ENCODE measurements at places on chromosomes 3 and 15.

GRCh38 chr3:132984181-132984580, 54.0 kb upstream of the TMEM108 start:
- no peak for DNase-seq

GRCh38 chr3:57227930-57228751, 612 bp downstream of the APPL1 start:
- no peak for DNase-seq

DNA sequence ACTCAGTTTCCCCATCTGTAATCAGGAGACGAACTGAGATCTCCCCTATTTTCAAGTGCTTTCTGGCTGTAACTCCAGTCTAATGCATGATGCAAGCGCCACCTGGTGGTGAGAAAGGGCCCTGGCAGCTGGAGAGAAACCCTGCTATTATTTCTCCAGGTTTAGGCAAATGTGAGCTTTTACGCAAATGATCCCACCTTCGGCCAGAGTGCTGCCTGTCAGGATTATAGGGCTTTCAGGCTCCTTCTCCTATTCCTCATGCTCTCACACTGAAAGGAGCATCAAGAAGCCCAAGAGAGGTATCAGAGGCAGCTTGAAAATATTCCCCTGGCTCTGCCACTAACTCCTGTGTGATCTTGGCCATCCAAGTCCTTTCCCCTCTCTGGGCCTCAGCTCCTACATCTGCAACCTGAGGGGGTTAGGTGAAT, 93.9 kb upstream of the RASGRF1 start:
- peak; percentile 49 for DNase-seq

DNA sequence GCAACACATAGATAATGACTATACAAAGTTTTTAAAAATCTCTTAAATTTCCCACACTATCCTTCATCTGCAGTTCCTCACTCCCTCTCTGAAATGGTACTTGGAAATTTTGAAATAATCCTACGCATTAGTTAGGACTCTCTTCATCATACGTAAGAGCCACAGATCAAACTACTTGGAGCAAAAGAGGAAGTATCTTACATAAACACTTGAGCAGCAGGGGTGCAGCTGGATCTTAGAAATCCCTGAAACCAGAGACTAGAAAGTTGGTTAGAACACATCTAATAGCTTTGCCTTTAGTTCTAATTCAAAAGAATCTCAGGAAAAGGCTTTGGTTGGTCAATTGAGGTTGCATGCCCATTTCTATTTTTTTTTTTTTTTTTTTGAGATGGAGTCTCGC, 38.8 kb upstream of the ZNF445 start:
- DNase-seq: no peak

DNA sequence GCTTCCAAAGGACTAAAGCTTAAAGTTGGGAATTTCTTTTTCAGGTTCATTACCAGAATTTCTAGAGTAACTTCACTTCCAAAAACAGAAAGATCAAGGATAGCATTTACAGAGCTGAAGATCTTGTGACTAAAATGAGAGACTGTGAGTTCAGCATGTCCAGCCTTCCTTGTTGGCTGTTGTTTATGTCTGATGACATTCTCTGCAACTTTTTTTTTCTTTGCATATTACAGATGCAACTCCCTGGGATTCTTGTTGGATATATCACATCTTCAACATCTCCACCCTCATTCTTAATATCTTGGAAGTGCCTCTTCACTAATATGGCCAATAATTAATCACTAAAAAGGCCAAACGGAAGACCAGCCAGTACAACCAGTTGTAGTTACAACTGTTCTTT, 86.2 kb upstream of the FRMD4B start:
- no peak for DNase-seq

- DNase-seq: no peak
Measured at GRCh38 chr3:69116897-69117296, 5.5 kb downstream of the LMOD3 start.

DNA sequence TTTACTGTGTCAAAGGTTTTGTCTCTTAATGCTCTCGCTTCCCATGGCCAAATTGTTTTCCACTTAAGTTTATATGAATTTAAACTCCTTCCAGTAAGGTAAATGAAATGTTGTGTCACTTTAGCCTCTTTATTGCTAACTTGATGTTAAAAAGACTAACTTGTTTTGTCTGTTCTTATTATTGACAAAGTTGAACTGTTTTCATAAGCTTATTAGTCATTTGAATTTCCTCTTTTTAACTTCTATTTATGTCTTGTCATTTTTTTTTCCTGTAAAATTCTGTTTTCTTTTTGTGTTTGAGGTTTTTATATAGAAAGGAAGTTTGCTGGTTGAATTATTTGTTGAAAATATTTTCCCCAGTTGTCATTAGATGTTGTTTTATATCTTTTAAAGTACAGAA, 25.8 kb downstream of the FAM98B start:
- DNase-seq: no peak

GRCh38 chr3:9064850-9065249, 101.6 kb upstream of the RAD18 start:
- DNase-seq: no peak

GRCh38 chr3:7953449-7954014, 548.1 kb upstream of the LMCD1 start:
- DNase-seq: no peak

GRCh38 chr3:2114617-2115275, 16.1 kb downstream of the CNTN4 start:
- no peak for DNase-seq

- no peak for DNase-seq
Measured at GRCh38 chr15:68666812-68667450, 88.1 kb downstream of the CORO2B start.

DNA sequence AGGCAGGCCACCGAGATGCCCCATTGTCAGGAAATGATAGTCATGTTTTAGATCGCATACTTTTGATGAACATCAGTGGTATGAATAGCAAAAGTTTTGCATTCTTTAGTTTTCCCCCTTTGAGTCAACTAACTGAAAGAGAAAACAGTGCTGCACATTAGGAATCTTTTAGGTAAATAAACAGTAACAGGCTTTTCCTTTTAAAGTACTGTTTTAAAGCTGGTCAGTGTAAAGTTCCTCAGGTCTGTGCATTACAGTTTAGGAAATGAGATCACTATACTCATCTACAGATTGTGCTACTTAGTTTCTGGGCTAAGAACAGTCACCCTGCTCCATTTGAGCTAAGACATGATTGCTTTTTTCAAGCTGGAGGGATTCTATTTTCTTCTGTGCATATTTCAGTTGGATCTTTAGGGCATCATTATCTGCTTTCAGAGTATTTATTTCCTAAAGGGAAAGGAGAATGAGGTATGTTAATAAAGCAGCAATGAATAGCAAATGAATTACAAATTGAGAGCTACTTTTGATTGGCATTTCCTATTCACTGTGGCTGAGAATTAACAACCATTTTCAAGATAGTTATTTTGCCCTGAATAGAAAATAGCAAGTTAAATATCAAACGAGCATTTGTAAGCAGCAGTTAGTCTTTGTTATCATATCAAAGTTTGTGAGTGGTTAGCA, 36.5 kb downstream of the FAM98B start:
- DNase-seq: no peak

GRCh38 chr3:159080821-159081220, 279.0 kb downstream of the MFSD1 start:
- DNase-seq: no peak
